D721Med (cell line): ENCODE measurements at places on chromosomes 2 and 18.

GRCh38 chr2:89844221-89844943, 1152.9 kb downstream of the RPIA start:
- no peak for DNase-seq

DNA sequence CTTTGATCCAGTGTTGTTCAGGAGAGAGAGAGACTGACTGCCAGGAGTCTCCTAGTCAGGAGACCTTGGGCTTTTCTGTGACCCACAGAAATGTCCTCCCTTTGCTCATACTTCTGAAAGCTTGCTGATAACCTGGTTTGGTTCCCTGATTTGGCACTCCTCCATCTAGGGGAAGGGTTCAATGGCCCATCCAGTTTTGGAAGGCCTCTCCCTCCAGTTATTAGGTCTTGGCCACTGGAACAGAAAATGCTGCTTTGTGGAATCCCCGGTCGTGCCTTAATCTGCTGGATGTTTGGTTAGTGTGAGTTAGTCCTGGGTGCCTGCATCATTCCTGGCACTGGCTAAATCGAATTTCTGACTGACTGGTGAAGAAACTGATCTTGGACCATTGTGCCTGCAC, 35.7 kb downstream of the KDM3A start:
- no peak for DNase-seq

DNA sequence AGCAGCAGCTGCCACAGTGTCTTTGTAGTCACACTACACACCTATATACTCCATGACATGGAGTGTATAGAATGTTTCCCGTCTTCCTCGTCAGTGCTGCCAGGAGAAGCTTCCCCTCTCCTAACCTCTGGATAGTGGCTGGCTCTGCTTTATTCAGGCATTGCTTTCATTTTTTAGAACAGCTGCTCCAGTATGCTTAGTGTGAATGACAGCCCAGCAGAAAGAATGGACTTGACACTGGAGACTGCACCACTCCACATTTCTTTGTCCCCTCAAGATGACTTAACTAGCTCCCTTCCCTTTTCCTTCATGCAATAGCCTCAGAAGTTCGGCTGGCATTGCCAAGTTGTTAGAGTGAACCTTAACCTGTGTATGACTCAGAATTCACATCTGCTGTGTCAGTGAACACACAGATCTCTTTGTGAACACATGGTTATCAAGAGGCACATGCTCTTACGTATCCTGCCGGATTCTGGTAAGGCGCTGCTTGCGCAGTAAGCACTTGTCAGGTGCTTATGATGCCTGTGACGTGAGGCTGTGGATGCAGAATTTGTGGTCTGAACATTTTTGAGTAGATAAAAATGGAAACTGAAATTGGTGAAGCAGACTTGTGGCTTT, 73.9 kb downstream of the NEDD4L start:
- DNase-seq, result no peak

DNA sequence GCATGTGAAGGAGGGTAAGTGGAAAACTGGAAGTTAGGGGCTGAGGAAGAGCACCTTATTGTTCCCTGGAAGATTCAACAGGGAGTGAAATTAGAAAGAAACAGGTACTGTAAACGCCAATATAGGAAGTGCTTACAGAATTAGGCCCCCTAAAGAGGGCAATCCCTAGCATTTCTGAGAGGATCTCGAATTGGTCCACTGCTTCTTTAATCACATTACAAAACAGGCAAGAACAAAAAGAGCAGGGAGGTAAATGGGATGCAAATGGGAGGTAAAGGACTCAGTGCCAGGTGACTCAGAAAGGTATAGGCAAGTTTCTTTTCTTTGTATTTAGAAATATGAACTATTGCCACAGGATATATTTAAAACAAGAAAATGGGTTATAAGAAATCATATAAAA, 116.4 kb upstream of the FANCL start:
- DNase-seq, result no peak

DNA sequence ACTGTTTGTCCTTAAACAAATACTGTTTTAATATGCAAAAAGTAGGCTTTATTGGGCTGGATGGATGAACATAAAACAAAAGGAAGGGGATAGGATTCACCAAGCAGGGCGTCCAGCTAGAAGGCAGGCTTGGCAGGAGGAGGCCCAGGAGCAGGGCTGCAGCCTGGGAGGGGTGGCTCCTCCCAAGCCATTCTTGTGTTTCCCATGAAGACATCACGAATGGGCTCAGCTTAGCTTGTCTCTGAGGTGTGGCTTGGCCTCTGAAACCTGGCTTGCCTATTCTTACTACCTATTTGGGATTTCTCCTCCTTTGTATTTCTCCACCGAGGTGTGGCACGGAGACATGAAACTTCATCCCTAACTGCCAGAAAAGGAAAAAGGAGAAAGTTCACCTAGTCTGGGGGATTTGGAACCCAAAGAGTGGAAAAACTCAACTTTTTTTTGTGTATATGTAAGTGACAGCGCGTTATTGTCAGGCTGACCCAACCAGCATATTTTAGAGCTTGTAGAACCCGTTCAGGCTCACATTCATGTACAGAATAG, 481.9 kb upstream of the SPRED2 start:
- DNase-seq, result no peak

- DNase-seq, result no peak
These were observed 126.6 kb upstream of the KYNU start for GRCh38 chr2:142750858-142751257.
